ENCODE measurements at places on chromosomes 3 and 15.

DNA sequence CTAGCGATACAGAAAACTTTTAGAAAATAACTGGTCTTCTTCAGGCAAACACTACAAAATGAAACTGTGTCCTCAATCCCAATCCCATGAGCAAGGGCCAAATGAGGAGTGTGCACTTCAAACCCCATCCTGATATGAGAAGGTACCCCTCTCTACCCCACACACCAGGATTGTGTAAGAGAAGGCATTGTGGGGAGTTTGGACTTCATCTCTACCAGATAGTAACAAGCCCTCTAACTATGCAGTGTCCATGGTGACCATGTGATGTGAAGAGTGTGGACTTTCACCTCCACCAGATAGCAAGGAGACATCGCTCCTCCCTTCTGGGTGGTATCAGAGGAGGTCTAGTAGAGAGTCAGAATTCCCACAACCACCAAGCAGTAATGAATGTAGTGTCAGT lies 769.3 kb downstream of the MECOM start:
- DNase-seq: no peak

DNA sequence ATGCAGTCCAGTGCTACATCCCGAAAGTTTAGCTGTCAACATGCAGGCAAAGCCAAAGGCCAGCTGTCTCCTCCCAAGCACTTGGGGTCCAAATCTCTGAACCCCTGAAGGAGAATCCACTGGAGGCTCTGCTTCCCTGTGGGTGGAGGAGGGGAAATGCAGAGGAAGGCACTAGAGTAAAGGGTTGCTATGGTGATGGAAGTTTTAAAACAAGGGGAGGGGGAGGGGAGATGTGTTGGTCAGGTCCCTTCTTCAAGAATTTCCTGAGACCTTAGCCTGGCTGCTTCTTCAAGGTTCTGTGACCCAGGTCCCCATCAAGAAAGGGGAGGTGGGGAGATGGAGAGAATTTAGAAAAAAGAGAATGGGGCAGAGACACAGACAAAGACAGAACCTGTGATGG lies 2.3 kb downstream of the CAMKV start:
- no peak for DNase-seq

DNA sequence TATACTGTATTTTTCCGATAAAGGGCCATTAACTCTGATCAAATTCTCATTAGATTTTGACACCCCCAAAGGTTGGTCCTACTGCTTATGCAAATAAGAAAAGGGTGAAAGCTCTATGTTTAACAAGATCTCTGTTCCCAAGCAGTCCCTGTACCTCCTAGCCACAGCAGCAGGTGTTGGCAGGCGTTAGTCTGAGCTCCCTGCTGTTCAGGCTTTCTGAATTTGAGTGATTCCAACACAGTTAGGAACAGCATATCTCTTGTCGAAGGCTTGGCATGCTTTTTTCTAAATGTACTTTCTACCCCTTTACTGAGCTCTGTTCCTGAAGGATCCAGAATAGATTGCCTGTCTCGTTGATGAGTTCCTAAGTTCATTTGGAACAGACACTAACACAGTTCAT lies 42.3 kb downstream of the MITF start:
- no peak for DNase-seq

- no peak for DNase-seq
Observed at GRCh38 chr3:44065311-44066094, 176.2 kb upstream of the TOPAZ1 start.

DNA sequence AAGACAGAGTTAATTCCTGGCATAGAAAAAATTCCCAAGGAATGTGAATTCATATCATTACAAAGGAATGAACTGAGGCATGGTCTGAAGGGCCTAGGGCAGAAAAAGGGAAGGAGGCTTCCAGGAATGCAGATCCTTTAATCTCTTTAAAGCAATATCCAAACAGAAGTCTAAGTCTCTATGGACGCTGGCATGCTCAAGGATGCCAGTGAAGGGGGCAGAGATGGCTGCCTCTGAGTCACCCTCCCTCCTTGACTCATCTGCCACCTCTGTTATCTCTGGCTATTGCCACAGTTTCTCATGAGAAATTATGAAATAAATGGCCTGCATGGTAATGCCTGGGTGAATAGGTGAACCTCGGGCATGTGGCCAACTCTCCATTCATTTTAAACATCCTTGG lies 96.3 kb upstream of the BCL6 start:
- no peak for DNase-seq

DNA sequence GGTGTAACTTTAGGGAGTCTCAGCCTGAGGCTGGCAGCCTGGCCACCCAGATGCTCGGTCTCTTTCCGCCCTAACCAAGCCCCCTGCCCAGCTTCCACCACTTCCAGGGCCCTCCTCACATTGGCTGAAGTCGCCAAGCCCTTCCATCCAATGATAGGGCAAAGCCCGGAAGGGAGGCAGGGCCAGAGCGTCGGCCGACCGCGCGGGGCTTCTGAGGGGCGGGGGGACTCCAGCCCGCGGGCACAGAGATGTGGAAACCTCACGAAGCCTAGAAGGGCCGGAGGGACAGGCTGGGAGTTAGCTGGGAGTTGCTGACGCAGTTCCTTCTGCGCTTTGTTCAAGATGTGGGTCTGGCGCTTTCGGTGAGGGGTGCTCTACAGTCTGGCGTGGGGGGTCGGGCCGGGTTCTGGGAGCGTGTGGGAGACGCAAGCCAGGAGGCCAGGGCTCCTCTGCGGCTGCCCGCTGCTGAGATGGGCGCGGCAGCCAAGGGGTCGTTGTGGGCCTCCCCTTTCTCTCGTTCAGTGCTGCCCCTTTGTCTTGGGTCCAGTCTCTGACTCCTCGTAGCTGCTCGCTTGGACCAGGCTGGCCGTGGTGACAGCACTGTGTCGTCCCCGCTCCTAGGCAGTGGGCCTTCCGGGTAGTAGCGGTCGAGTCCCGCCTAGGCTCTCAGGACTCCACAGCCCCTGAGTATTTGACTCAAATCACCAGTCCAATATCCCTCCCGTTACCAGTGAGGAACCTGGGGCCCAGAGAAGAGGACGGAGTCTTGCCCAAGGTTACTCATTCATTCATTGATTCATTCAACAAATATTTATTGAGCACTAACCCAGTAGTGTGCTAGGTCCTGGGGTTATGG lies at the start of gene ZNF660:
TSS of gene ZNF660 (plus strand) at position 319 of the 856 bp plus-strand sequence. CDS start 9,230 bp downstream, outside the sequence.
- no peak for DNase-seq

DNA sequence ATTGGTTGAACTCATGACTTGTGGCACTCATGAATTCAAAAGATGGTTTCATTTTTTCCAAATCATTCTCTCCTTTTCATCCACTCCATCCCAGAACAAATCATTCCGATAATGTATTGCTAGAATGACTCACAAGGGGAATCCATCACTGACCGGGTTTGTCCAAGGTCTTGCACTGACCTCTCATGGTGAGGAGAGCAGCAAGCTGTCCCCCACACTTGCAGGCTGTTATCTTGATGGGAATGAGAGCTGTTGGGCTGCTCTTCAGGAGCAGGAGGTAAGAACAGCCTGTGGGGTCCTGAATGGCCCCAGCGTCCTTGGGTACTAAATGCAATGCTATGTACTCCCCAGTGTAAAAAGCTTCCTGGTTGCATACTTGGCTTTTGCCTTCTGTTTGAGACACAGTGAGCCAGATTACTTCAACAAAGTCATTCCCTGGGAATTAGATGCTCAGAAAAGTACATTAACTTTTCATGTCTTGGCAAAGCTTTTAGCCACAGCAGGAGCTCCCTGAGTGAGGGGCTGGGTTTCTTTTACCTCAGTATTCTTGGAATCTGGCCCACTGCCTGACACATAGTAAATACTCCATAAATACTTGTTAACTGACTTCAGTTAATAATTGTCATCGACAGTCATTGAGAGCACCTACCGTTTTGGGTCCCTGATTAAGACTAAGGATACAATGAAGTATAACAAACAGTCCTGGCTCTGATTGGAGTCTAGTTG lies 24.1 kb downstream of the CCNL1 start:
- DNase-seq: no peak

- DNase-seq: no peak
Observed at GRCh38 chr3:117728226-117728625, 1018.6 kb downstream of the TUSC7 start.

- no peak for DNase-seq
Observed at GRCh38 chr3:4688411-4688810, 195.3 kb downstream of the ITPR1 start.

GRCh38 chr3:153291059-153291685 lies 129.1 kb downstream of the RAP2B start:
- no peak for DNase-seq

GRCh38 chr3:181716966-181717365 lies 5.2 kb downstream of the SOX2 start:
- DNase-seq: no peak

DNA sequence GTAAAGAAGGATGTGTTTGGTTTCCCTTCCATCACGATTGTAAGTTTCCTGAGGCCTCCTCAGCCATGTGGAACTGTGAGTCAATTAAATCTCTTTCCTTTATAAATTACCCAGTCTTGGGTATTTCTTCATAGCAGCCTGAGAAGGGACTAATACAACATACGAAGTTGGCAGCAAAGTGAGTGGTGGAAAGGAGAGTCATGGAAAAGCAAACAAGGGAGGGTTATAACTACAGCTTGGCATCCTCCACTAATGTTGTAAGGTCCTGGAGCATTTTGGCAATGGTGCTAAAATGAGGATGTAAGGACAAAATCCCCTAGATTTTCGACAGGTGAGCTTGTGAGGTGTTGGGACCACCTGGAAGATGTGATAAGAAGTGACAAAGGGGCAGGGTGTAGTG lies 5.8 kb upstream of the TMEM41A start:
- DNase-seq: no peak

GRCh38 chr3:140733623-140734022 lies 55.8 kb downstream of the TRIM42 start:
- no peak for DNase-seq

DNA sequence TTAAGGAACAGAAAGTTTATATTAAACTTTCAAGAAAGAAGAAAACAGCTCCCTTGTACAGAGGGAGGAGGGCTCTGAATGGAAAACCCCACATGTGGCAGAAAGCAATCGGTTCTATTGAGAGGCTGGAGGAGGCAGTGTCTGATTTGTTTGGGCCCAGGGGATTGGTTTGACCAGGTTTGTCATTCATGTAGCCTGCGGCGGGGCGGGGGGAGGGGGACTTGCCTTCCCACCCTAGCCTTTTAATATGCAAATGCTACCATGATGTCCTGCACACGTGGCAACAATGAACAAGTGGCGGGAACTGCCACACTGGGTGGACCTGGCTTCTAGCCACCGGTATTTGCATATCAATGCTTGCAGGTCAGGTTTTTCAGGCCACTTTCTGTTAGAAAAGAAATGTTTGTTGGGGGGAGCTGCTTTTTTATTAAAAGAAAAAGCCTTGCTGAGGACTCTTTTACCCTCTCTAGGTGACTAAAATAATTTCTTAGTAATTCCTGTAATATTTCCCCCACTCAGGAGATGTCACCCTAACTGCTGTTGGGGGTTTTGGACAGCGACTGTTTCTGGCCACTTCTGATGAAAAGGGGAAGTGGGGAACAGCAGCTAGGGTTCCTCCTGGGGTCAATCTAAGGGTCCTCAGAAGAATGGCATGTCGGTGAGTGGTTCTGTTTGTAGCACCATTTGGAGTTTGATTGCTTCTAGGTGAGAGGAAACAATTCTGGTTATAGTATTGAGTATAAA lies 691.2 kb downstream of the TBL1XR1 start:
- DNase-seq: no peak

DNA sequence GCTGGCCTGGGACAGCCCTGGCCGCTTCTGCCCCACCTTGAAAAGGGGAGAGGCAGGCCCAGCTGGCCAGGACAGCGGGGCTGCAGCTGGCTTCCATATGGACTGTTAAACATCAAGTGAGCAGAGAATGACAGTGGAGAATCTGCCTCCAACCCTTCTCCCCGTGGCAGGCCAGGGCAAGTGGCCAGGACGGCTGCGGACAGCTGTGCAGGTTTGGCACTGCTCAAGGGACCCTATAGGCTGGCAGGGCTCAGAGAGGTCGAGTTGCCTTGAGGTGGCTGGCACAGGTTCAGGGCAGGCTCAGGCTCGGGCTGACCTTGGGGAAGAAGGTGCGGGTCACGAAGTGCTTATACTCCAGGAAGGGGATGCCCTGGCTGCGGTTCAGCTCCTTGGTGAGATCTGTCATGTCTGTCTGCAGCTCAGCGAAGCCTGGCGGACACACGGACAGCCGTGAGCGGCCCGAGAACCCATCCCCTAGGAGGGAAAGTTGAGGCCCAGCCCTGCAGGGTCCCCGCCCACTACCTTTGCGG lies 24.3 kb downstream of the H1-8 start:
- no peak for DNase-seq

GRCh38 chr3:158489181-158489580 lies 81.8 kb upstream of the MLF1 start:
- DNase-seq: no peak

DNA sequence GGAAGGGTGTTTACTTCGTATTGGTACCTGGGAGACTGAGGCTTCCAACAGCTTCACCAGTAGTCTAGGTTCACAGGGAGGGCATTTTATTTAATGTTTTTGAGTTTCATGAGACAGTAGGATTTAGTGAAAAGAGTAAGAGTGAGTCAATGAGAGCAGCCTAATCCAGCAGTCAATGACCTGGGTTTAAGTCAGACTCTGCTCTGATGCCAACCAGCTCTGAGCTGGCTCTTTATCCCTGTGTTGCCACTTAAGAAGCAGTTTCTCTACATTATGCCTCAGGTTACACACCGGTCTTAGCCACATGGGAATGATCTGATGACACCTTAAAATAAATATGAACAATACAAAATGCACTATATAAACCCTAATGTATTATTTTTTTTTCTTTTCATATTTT lies 59.4 kb upstream of the KCNMB2 start:
- no peak for DNase-seq

DNA sequence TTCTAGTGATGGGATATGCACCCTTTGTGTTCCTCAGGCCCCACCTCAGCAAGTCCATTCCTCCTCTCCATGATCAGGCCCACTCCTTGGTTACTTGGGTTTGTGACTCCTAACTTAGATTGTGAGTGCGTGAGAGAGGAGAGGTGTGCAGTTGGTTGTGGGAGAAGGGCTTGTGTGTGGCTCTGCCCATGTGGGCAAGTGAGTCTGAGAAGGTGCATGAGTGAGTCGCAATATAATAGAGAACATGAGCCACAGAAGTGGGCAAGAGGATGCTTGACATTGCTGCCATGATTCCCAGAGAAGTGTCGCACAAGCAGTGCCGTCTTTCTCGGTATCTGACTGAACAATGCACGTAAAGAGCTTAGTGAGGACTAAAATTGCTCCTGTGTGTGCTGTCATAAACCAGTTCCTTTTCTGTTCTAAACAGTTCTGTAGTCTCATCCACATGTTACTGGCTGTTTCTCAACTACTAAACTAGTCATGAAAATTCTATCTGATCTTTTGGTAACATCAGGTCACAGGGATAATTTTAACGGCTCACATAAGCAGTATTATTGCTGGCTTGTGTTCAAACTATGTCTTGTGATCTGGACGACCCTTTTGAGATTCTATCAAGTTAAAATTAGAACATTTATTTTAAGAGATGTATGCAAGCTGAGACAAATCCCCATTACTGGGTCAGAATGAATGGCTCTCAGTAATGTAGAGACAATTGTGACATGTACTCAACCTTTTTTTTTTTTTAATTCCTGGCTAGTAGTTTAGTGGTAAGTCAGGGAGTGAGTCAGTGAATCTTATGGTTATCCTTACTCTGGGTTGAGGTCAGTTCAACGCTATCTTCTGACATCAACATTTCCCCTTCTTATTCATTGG lies 25.6 kb downstream of the GYG1 start:
- DNase-seq: no peak
